ENCODE measurements at places on chromosomes 4 and X. TPM values are rescaled to one million over a fixed set of nuclear protein-coding genes. Genes with fewer than 3 reads are reported as not detected.

- no peak overlapping the region for H3K4me3 ChIP-seq
- peak; percentile 86 for DNase-seq
- H3K4me1 ChIP-seq: peaks cover 33% of the 10 kb centered on the region
- no peaks in the 10 kb centered on the region for H3K27me3 ChIP-seq
- no peaks in the 10 kb centered on the region for H3K36me3 ChIP-seq
Observed at GRCh38 chr4:15400981-15401671, 26.7 kb upstream of the C1QTNF7 start.

GRCh38 chrX:44447214-44447613 lies 95.4 kb downstream of the FUNDC1 start:
- no peak overlapping the region for H3K27ac ChIP-seq
- H3K27me3 ChIP-seq: no peaks in the 10 kb centered on the region
- no peak for DNase-seq
- no peaks in the 10 kb centered on the region for H3K36me3 ChIP-seq
- no peak overlapping the region for H3K4me3 ChIP-seq

DNA sequence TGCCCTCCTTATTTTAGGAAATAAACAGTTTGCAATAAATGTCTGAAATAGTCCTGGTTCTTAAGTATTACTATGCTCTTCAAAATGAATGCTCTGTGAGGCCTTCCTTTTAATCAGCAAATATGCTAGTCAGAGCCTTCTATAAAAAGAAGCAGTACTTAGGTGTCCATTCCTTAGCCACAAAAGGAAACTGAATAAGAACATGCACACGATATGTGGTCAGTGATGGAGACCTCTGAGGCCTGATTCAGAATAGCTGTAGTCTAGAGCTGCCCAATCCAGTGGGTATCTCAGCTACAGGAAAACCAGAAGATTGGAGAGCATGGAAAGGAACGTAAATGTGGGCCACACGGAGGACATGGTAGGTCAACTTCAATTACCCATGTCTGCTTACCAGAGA lies 141.8 kb downstream of the RASL11B start:
- H3K27me3 ChIP-seq: no peaks in the 10 kb centered on the region
- no peak overlapping the region for H3K27ac ChIP-seq
- H3K36me3 ChIP-seq: no peaks in the 10 kb centered on the region
- H3K4me1 ChIP-seq: no peaks in the 10 kb centered on the region
- DNase-seq: no peak
- no peak overlapping the region for H3K4me3 ChIP-seq

DNA sequence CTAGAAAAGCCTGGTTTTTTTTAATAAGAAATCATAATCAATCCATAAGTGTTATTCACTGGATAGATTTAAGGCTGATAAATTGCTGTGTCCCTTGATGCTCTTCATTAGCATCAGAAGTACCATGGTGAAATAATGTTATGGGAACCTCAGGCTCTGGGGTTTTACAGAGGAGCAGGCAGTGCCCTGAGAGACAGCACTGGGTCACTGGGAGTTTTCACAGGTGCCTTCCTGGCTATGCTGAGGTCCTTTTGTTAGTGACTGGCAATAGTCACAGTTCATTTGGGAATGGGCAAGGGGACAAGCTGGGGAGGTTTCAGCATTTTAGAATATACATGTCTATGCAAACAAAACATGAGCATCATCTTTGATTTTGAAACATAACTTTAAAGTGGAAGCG lies 38.6 kb downstream of the ANK2 start:
- H3K4me1 ChIP-seq: no peaks in the 10 kb centered on the region
- no peak overlapping the region for H3K4me3 ChIP-seq
- no peaks in the 10 kb centered on the region for H3K27me3 ChIP-seq
- no peaks in the 10 kb centered on the region for H3K36me3 ChIP-seq
- H3K27ac ChIP-seq: no peak overlapping the region

DNA sequence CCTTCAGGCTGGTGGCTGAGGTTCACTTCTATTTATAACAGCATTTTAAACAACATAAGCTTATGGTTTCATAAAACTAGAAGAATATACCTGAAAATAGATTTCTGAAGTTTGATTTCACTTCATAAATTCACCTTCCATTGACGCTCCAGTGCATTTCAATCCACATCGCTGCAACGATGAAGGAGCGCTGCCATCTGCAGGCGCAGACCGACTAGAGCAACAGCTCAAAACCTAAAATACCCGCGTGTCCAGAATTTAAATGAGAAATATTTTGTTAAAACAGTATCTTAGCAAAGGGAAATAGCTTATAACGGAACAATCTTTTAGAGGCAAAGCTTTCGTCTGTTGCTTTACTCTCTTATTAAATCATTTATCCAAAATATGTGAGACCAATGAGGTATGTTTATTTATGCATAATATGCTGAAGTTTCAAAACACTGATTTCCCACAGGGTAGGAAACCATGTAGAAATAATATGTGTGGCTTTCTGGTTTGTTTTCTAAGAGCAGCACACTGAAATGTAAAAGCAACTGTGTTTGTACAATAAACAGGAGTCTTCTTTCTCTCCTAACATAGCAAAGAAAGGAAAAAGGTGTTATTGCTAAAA lies 816.4 kb upstream of the FRG1 start:
- no peak for DNase-seq
- H3K4me1 ChIP-seq: no peaks in the 10 kb centered on the region
- H3K27me3 ChIP-seq: no peaks in the 10 kb centered on the region
- no peak overlapping the region for H3K27ac ChIP-seq
- H3K36me3 ChIP-seq: no peaks in the 10 kb centered on the region

DNA sequence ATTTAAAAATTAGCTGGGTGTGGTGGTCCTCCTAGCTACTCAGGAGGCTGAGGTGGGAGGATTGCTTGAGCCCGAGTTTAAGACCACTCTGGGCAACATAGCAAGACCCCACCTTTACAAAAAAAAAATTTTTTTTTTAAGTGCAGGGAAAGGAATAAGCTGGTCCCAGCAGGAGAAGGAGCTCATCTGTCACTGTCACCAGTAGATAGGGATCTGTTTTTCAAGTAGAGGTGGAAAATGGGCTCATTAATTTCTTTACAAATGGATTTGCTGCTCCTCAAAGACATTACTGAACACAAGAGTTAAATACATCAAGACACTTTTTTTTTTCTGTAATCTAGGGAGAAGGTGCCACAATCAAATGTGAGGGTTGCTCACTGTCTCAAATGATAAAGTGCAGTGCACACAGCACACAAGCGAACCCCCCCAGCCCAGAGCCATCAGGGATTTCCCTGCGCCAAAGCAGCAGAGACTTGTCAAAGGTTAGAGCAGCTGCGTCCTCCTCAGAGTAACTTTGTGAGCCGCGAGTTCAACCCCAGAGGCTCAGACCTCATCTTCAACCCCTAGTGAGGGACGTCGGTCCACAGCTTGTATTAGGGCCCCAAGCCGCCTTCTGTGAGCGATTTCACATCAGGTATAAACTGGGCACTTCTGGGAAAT lies 14.3 kb upstream of the MTNR1A start:
- no peaks in the 10 kb centered on the region for H3K27me3 ChIP-seq
- peak overlapping the region; percentile 52 for H3K4me3 ChIP-seq
- no peak overlapping the region for H3K27ac ChIP-seq
- H3K4me1 ChIP-seq: no peaks in the 10 kb centered on the region

DNA sequence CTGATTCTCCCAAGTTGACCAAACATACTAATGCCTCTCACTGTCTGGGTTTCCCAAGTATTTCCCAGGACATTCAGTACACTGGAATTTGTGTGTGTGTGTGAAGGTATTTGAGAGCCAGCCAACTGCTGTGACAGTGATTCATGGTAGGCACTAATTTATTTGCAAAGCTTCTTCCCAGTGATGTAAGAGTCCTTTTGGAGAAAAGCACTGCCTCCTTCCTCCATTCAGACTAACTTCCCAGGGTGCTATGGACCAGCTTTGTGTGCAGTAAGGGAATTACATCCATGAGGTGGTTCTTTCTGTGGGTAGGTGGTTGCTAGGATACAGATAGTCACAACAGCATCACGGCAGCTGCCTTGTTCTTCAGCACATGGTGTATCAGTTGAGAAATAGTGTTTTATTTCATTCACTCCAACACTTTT lies 8.7 kb downstream of the EGF start:
- no peaks in the 10 kb centered on the region for H3K4me1 ChIP-seq
- no peaks in the 10 kb centered on the region for H3K27me3 ChIP-seq
- no peak for DNase-seq
- no peak overlapping the region for H3K27ac ChIP-seq

GRCh38 chrX:9466124-9466495 lies 1.3 kb downstream of the TBL1X start:
- H3K36me3 ChIP-seq: no peaks in the 10 kb centered on the region
- H3K27me3 ChIP-seq: no peaks in the 10 kb centered on the region
- DNase-seq: peak; percentile 77

GRCh38 chr4:120034913-120035312 lies 31.7 kb downstream of the MAD2L1 start:
- no peak overlapping the region for H3K4me3 ChIP-seq
- no peaks in the 10 kb centered on the region for H3K27me3 ChIP-seq
- no peak for DNase-seq
- H3K36me3 ChIP-seq: no peaks in the 10 kb centered on the region

DNA sequence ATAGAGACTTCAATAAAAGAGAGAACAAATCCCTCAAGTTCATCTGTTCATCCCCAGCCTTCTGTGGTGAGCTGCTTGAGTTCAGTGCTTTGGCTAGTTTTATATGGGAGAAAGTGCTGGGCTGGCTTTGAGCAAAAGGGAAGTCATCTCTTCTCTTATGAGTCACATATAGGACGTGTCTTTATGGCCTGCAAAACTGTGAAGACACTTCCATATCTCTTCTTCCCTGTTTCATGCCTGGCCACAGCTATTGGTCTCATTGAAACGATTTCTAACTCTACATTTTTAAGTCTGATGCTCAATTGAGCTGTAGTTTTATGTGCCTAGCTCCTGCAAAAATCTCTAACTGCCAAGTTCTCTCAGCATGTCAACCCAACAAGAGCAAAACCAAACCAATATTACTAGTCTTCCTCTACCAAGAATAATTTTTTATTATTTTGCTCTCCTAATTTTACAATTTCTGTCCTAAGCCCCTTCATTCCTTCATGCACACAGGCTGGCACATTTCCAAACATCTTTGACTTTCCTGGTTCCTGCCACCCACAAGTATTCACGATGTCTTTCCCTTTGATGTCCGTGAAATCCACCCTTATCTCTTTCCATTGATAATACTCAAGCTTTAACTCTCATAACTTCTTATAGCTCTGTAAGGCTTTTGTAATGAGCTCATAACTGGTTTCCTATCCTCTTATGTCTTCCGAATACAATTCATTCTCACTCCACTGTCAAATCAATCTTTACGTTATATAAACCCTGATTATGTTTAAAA lies 165.3 kb downstream of the BTC start:
- H3K4me1 ChIP-seq: no peaks in the 10 kb centered on the region
- H3K27ac ChIP-seq: no peak overlapping the region
- no peak overlapping the region for H3K4me3 ChIP-seq
- DNase-seq: no peak
- no peaks in the 10 kb centered on the region for H3K27me3 ChIP-seq
- no peaks in the 10 kb centered on the region for H3K36me3 ChIP-seq

DNA sequence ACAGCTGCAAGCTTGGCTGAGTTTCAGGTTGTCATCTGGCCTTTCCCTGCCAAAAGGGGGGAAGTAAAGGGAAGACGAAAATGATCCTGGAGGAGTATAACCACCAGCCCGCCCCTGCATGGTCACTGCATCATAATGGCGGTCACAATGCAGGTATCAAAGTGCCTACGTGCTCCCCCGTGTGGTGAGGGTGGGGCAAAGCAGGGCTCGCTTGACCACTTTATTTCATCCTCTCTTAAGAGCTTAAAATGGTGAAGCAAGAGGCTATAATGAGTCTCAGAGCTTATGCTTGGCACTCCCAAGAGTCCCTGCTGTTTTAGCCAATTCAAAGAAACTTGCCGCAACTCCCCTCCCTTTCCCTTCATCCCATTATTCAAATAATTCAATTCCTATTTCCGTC lies 105.6 kb downstream of the APOOL start:
- no peak for DNase-seq
- no peak overlapping the region for H3K27ac ChIP-seq
- no peaks in the 10 kb centered on the region for H3K27me3 ChIP-seq
- H3K36me3 ChIP-seq: no peaks in the 10 kb centered on the region
- H3K4me1 ChIP-seq: no peaks in the 10 kb centered on the region

DNA sequence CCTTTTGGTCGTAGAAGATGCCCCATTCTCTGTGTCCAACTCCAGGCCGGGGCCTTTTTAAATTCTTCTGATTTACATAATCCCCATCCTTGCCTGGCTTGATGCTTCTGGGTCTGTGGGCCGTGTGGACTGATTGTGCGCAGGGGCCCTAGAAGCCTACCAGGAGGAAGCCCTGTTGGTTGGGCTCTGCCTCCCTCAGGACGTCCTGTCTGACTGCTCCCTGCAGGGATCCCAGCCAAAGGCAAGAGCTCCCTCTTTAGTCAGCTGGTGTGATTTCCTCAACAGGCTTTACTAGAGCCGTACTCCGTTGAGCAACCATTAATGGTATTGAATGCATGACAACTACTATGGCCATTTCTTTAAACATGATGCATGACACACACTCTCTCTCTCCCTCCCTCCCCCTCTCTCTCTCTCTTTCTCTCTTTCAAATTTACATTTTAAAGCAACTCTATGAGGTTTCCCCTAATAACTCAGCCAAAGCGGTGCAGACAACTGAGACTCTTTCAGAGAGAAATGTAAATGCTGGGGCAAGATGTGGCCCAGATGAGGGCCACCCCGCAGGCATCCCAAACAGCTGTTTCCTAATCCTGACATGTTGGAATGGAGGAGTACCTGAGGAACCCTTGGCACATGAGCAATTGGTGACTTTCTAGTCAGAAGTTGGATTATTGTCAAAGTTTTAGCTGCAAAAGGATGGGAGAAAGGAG lies 117.3 kb downstream of the DRD5 start:
- no peaks in the 10 kb centered on the region for H3K27me3 ChIP-seq
- H3K4me3 ChIP-seq: no peak overlapping the region
- no peak for DNase-seq
- no peaks in the 10 kb centered on the region for H3K36me3 ChIP-seq
- peaks cover 3% of the 10 kb centered on the region for H3K4me1 ChIP-seq
- no peak overlapping the region for H3K27ac ChIP-seq

DNA sequence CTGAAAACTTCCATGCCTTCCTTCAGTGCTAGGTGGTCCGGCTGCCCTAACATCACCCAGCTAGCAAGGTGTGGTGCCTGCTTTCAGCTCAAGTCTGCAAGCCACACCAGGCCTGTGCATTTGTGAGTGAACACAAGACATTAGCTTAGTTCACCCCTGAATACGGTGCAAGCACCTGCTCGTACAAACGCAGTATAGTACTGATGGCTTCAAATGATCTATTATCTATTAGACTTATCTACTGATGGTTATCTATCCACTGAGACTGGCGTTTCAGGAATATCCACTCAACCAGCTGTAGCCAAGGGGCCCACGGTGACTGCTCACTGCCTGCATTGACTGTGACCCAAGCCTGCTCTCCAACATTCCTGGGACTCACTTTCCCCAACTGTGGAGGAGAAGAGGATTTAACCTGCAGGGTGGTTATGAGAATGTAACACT lies 155.9 kb downstream of the SHOX start:
- no peaks in the 10 kb centered on the region for H3K36me3 ChIP-seq
- no peak for DNase-seq
- H3K4me3 ChIP-seq: no peak overlapping the region

PHEX gene
- total RNA-seq: 0.13 TPM

NUDT11 gene
- total RNA-seq: 1.4 TPM

TEX11 gene
- total RNA-seq: not detected

SMARCA1 gene
- total RNA-seq: 50.7 TPM

CLDN2 gene
- total RNA-seq: not detected

PFKFB1 gene
- 0.39 TPM for total RNA-seq

REELD1 gene
- total RNA-seq: 0.63 TPM

NDP gene
- 0.24 TPM for total RNA-seq

FAT4 gene
- 40.5 TPM for total RNA-seq

TBC1D14 gene
- total RNA-seq: 59.7 TPM

TMPRSS11D gene
- not detected for total RNA-seq

PNMA3 gene
- total RNA-seq: 0.13 TPM

DDX53 gene
- total RNA-seq: not detected

ARAP2 gene
- total RNA-seq: 22.7 TPM

NPFFR2 gene
- total RNA-seq: not detected
